Umbilical cord (tissue), 2 donors: ENCODE measurements at places on chromosomes 7 and 10.

DNA sequence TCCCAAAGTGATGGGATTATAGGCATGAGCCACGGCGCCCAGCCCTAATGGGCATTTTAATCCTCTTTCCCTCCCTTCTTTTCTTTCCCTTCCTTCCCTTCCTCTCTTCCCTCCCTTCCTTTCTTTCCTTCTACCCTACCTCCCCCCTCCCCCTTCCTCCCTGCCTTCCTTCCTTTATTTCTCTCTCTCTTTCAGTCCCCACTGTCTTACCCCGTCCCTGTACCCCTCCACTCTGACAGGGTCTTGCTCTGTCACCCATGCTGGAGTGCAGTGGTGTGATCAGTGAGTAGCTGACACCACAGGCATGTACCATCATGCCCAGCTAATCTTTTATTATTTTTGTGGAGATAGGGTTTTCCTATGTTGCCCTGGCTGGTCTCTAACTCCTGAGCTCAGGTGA lies 24.2 kb downstream of the LCOR start:
- DNase-seq = no peak

DNA sequence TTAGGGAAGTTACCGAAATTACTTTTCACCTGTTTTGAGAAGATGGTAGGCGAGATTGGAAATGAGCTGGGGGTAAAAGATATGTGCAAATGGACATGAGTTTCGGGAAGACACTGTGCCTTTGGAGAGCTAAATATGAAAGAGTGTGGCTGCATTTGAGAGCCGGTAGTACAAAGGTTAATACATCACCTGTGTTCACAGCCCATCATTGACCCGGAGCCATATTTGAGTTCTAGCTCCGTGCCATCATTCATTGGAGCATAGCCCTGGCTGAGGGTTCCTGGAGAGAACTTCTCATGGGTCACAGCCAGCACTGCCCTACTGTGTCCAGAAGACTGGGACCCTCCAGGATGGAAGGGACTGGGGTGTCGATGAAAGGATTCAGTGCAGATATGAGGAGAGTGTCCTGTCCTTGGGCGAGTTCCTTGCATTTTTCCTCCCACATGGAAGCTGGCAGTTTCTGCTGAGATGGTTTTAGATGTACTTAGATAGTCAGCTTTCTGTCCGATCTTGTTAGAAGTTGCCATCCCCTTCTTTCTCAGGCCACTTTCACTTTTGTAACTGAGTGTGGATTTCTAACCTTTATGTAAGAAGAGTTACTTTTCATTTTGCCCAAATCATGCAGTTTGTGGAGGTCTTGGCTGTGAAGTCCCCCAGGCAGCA lies 138.8 kb downstream of the JCAD start:
- no peak for DNase-seq

GRCh38 chr7:8585591-8585990 lies 152.2 kb downstream of the NXPH1 start:
- no peak for DNase-seq

DNA sequence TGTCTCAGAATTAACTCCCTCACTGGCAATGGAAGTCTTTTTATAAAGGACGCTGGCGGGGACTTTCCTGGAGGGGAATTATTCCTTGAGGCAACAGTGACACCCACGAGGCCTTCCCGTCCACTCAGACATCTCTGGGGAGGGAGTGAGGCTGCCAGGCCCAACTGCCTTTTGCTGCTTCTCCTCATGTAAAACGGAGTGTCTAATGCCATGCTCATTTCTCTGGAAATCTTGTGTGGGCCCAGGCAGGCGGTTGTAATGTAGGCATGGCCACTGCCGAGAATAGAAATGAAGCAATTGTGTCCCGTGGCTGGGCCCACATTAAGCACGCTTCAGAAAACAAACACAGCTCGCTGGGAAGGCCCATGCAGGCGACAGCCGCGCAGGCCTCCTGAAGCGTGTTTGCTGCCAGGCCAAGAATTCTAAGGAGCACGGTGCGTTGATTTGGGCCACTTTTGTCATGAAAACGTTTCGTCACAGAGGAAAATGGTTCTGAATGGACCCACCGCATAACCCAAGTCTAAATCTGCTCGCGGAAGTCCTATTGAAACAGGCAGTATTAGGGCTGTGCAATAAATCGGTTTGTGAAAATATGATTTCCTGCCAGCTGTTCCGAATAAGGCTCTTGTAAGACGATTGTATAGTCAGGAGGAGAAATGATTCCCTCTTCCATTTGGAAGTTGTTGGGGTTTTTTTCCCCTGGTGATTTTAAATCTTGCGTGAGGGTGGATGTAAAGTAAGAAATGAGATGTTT lies 104.2 kb upstream of the CHST15 start:
- no peak for DNase-seq

GRCh38 chr10:86387178-86387794 lies 20.7 kb upstream of the GRID1 start:
- no peak for DNase-seq

DNA sequence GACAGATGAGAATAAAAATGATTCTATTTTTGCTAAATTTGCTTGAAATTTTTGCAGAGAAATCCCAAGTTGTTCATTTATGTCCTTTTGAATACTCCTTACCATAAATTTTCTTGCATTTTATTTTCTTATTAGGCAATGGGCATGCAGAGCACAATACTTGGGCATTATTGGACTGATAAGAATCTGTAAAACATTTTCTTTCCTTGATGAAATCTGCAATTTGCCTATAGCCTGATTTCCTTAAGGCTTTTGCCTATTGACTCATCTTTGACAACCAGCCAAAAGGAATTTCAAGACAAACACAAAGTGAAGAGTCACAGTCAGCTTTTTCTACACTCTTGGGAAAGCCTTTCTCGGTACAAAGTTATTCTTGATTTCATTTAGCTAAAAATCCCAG lies 30.5 kb upstream of the GNAT3 start:
- peak; percentile 39 for DNase-seq

DNA sequence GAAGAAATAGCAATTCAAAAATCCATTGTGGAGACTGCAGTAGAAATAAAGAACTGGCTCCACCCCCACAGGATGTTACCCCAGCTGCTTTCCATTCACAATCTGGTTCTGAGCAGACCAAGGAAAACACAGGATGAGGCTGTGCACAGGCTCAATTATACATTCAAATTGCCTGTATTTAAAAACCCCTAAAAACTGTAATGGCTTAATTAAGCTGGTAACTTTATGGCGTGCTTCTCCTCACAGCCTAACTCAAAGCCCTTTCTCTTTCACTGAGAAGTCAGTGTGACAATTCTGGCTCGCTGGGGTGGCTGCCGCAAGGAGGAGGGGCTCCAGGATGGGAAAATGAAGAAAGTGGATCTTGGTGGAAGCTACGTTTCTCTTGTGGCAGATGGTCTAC lies 1191.1 kb downstream of the SORCS1 start:
- DNase-seq = no peak

GRCh38 chr7:35993676-35994606 lies 159.1 kb upstream of the EEPD1 start:
- no peak for DNase-seq

- DNase-seq = peak; percentile 22
These were observed 20.9 kb downstream of the CD36 start for GRCh38 chr7:80659120-80660055.

GRCh38 chr7:23532490-23533237 lies 883 bp upstream of the TRA2A start:
- DNase-seq = no peak

- DNase-seq = no peak
These were observed 22.4 kb upstream of the HDAC9 start for GRCh38 chr7:18473119-18473518.

GRCh38 chr7:115406219-115406618 lies 484.3 kb downstream of the MDFIC start:
- no peak for DNase-seq

DNA sequence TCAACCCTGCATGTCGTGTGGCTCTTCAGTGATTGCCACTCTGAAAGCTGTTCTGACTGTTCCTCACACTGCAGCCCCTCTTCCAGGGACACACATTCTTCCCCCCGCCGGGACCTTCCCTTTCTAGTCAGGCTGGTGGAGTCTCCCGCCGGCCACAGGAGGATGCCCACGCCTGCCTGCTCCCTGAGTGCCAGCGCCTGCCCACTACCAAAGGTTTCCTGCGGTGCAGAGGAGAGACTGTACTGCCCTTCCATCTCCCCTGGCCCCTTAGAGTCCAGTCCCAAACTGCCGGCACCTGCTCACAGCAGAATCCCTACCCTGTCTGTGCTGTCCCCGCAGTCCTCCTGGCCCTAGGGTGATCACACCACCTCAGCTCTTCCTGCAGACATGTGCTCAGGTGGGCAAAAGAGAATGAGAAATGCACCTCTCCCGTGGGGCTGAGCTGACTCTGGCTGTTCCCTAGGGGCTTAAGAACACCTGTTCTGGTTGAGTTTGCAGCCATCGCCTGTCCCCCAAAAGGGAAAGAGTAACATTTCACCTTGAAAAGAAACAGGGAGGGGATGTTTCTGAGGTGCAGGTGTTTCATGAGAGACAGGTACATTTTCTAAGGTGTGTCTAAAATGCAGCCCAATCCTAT lies 1.4 kb downstream of the PODXL start:
- no peak for DNase-seq

- peak; percentile 67 for DNase-seq
These were observed 114.0 kb downstream of the BBS9 start for GRCh38 chr7:33243319-33243881.

GRCh38 chr7:48839108-48839507 lies 85.2 kb upstream of the CDC14C start:
- no peak for DNase-seq

GRCh38 chr10:74418285-74418872 lies 267.4 kb downstream of the ADK start:
- DNase-seq = peak; percentile 38

GRCh38 chr7:127726476-127726875 lies 74.5 kb downstream of the SND1 start:
- DNase-seq = no peak

DNA sequence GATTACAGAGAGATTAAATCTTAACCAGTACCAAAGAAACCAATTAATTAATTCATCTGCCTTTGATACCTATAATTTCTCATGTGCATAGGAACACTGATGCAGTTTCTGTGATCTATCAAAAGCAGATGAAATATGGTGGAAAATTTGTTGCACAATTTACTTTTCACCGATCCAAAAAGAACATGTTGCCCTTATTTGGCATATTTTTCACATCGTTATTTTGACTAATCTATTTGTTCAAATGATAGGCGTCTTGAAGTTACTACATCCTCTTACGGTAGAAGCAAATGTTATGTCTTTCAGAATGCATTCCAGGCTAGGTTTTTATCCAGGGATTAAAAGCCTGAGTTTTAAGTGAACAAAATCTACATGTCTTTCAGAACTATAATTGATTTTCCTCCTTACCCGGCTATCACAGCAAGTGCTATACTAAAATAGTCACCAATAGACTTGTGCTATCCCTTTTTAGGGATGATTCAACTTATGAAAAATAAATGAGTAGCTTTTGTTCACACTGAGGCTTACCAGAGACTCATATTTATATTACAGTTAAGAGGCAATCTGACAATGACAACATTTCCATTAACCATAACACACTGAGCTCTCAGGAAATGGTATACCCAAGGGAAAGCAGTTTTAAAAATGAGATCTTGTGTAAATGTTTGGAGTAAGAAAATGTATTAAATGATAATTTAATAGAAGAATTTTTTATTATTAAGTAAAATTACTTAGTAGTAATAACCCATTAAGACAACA lies 16.8 kb upstream of the TES start:
- DNase-seq = no peak

- DNase-seq = no peak
These were observed 19.3 kb upstream of the TSPAN13 start for GRCh38 chr7:16734148-16734726.

DNA sequence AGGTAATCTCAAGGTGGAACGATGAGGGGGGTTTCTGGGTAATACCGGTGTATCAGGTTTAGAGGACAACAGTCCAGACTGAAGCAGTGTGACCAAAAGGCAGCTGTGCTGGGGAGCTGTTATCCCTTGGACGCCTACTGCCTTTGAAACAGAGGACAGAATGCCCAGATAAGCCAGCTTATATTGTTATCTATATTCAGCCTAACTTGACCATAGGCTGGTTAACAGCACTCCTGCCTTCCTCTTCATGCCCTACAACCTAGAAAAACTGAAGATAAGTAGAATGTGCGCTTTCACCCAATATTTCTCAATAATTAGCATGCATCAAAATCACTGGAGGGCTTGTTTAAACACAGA lies 44.9 kb downstream of the IL6 start:
- no peak for DNase-seq
